ENCODE measurements at places on chromosomes 2 and 18. TPM values are rescaled to one million over a fixed set of nuclear protein-coding genes. Genes with fewer than 3 reads are reported as not detected.

DNA sequence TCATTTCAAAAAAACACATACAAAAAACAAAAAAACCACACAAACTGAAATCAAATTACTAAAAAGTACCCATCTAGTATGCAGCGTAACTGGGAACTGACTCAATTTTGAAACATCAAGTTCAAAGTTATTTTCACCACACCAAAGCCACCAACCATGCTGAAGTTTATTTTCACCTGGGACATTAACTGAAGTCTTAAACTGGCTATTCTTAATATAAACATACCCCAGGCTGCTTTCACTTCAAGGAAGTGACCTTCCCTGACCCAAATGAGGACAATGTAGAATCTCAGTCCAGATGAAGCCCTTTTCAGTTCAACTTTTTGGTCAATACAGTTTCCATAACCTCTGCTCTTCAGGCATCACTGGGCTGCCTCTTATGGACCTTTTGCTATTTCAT lies 84.6 kb downstream of the PIGN start:
- no peak for DNase-seq

DNA sequence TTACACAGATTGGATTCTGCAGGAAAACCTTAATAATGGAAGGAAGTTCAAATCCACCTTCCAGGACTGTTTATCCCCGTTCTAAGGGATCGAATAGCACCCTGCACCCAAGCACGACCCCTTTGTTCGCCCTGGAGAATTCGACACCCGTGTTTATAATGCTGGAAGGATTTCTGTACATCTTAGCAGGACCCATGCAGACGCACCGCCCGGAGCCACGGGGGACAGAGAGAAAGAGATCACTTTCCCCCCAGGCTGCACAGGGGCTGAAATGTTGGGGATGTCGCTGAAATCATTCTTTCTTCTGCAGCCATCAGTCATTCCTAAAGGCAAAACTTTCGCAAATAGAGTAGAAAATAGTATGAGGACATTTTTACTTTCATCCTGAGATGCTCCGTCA lies 238.7 kb upstream of the SALL3 start:
- no peak for DNase-seq

- peak; percentile 37 for DNase-seq
Observed at GRCh38 chr18:44823782-44824181, 143.1 kb downstream of the SETBP1 start.

GRCh38 chr2:187617905-187618304 lies 63.7 kb upstream of the TFPI start:
- DNase-seq = no peak

- no peak for DNase-seq
Observed at GRCh38 chr2:223043164-223043941, 8.6 kb upstream of the KCNE4 start.

DNA sequence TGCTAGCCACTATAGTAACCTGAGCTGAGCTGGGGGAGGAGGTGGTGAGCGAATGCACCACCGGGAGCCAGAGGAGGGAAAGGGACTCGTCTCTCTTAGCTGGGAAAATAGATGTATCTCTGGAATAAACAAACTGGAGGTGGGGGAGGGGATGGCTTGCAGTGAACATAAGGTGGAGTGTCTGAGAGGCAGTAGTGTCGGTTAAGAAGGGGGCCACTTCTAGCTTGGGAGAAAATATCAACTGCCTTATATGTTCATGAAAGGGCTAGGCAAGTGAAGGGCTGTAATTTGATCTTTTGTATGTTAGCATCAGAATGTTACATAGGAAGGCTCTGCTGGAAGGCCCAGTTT lies 2.2 kb downstream of the SETBP1 start:
- peak; percentile 56 for DNase-seq

The CROCC2 gene
- not detected for total RNA-seq
